ENCODE measurements at places on chromosomes 3 and 15. TPM values are rescaled to one million over a fixed set of nuclear protein-coding genes. Genes with fewer than 3 reads are reported as not detected.

Gene RNU5B-1
- total RNA-seq = 23.7 TPM

Gene KLHL24
- total RNA-seq = 191 TPM

Gene RBMS3
- total RNA-seq = 1.6 TPM

Gene PDIA5
- 3.0 TPM for total RNA-seq

Gene NMB
- total RNA-seq = 2.2 TPM

Gene CAMK1
- total RNA-seq = 0.74 TPM

Gene NOX5
- not detected for total RNA-seq

DNA sequence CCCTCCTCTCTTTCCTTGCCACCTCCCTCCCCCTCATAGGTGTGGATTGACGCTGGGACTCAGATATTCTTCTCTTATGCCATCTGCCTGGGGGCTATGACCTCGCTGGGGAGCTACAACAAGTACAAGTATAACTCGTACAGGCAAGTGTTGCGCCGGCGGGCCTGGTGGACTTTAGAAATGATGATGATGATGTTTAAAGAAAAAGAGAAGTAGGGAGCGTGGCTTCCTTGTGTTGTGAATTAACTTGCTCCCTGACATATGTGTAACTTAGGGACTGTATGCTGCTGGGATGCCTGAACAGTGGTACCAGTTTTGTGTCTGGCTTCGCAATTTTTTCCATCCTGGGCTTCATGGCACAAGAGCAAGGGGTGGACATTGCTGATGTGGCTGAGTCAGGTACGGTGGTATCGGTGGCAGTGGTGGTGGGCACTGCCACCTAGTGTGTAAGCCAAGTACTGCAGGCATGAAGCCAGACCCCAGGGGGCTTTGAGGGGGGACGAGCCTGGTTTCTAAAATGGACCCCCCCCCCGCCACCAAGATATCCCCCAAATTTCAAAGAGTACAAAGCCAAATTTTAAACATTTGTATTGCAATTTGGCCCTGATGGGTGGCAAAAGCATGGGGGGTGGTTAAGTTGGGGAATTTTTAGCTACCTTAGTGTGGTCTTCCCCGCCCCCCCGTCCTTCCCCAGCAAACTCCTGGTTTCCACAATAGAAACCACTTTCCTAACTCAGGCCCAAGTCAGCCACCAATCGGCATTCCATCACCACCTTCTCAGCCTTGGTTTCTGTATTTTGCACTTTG is 65.6 kb downstream of the SLC6A6 start:
- peak; percentile 42 for DNase-seq

GRCh38 chr15:65392368-65392767 is 14.6 kb upstream of the IGDCC3 start:
- DNase-seq = no peak

DNA sequence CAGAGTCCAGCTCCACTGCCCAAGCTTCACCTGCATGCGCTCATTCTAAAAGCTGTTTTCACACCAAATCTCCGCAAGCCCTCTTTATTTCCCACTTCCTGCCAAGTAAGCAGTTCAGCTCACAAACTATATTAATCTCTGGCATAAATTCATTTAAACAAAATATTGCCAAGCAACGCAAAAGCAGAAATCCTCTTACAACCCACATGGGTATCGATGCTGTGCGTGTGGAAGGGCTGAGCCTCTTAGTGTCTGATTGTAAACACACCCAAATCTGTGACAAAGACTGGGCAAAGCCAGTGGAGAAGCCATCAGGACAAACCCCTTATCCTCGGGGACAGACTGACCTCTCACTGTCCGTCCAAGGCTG is 124.3 kb upstream of the ATP2B2 start:
- DNase-seq = no peak

- DNase-seq = no peak
Measured at GRCh38 chr3:170421111-170421641, 2.5 kb downstream of the CLDN11 start.

DNA sequence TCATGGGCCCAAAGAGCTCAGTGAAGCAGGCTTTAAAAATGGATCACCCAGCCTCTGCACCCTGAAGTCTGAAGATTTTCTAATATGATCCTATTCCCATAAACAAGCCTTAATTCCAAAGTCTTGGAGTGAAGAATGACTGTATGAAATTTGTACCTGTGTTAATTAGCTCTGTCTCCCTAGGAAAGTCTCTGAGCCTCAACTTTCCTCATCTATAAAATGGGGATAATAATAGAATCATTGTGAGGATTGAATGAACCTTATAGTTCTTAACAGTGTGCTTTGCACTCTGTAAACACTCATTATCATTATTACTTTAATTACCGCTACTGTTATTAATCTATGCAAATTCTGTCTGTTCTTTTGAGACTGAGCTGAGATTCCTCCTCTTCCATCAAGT is 61.9 kb downstream of the CDAN1 start:
- no peak for DNase-seq

DNA sequence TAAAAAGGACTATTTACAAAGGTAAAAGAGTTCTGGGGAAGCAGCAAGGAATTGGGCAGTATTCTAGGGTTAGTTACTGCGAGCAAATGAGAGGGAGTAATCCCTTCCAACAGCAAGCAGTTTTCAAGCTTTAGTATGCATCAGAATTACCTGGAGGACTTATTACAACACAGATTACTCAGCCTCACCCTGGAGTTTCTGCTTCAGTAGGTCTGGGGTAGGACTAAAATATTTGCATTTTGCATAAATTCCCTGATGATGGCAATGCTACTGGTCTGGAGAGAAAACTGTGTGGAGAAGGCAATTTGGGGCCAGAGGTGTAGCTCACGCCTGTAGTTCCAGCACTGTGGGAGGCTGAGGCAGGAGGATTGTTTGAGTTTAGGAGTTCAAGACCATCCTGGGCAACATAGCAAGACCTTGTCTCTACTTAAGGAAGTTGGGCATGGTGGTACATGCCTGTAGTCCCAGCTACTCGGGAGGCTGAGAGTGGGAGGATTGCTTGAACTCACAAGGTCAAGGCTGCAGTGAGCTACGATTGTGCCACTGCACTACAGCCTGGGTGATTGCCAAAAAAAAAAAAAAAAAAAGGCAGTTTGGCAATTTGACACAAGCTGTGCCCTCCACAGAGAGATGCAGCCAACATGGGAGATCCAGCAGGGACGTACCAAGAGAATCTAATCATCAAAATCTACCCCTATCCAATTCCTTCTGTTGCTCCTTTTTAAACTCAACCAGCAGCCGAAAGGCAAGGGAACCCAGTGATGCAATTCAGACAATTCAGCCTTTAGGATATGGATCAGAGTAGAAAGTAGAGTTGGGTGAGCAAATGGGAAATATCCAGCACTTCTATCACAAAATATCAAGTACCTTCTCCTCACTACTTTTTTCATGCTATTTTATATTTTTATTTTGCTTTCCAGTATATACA is 27.1 kb upstream of the AP4E1 start:
- DNase-seq = no peak

- DNase-seq = no peak
Measured at GRCh38 chr3:183629546-183630301, 5.7 kb upstream of the KLHL24 start.

DNA sequence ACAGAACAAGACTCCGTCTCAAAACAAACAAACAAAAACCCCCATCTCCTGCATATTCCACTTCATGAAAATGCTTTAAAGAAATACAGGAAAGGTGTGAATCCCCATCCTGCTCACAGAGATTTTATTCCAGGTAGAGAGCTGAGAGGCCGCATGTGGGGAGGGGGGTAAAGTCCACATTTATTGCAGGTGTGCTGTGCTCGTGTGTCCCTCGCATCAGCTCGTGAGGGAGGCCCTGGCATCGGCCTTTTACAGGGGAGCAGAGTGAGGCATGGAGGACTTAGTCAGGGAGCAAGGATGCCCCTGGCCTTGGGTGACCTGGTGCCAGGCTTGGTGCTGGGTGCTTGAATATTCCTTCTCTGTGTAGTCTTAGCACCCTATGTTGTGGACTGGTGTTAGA is 413.5 kb upstream of the C2CD4B start:
- no peak for DNase-seq

GRCh38 chr3:124934577-124934976 is at the start of gene MUC13:
TSS of gene MUC13 (minus strand) at chr3:124934751. CDS start at chr3:124934712, 39 bp downstream.
- DNase-seq = no peak

DNA sequence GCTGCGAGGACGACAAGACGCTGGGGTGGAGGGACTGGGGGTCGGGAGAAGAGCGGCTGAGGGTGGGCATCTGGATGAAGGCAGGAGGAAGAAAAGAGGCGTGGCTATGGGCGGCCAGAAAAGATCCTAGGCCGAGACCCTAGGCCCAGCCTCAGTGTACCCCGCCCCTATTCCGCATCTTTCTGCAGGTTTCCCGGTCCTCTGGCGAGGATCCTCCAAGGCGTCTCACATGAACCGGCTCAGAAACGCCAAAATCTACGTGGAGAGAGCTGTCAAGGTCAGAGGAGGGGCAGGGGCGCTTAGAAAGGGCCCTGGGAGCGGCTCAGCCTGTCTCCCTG is 340 bp downstream of the TTLL3 start:
- no peak for DNase-seq

DNA sequence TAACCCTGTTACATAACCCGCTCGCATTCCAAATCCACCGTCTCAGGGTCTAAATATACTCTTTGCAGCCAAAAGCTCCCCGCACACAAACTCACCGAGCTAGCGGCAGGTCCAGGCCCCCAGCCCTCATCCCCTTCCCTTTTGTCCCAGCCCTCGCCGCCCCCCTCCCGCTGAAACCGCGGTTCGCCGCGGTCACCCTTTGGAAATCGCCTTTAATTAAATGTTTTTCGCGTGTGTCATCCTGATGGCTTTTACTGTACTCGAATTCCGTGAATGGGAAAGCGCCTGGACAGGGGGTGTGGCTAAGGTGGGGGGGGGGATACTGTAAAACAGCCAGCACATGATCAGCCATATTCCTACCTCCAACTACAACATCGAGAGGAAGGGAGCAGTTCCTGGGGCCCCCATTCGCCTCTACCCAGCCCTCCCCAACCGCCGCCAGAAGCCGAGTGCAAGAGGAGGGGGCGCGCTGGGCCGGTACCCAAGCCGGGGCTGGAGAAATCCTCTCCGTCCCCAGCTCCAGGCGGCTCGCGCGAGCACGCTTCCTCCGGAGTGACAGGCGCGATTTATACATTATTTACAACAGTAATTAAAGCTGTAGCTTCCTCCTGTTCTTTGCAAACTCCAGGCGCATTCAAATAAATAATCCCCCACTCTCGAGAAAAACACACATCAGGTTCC is 1.7 kb downstream of the RORA start:
- DNase-seq = no peak

- DNase-seq = no peak
Measured at GRCh38 chr15:32766101-32766500, 48.3 kb downstream of the GREM1 start.

- no peak for DNase-seq
Measured at GRCh38 chr3:29922992-29923746, 642.3 kb downstream of the RBMS3 start.

DNA sequence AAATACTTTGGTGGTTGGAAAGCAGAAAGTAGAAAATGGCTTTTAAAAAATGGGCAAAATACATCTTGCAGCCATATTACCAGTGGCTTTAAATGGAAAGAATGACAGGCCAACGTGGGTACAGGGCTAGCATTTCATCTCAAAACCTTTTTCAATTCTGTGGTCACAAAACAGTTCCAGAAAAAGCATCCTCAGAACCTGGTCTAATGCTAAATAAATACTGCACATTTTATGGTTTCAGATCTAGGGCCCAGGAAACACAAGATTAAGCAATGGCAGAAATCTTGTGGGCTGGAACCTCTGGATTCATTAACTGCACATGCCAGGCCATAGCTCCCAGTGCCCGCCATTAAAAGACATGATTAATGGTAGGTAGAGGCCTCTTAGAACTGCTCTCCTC is 470.2 kb upstream of the RASGRP1 start:
- DNase-seq = no peak

GRCh38 chr3:112293368-112294321 is at the start of gene SLC9C1:
TSS of gene SLC9C1 (minus strand) at chr3:112294216. CDS start at chr3:112286791, 7,425 bp downstream.
- DNase-seq = peak; percentile 8

Measured in CD4-positive, alpha-beta T cell (primary cell).